Mucosa of gallbladder (tissue), 1 donor: ENCODE measurements at places on chromosomes 3 and 15. TPM values are rescaled to one million over a fixed set of nuclear protein-coding genes. Genes with fewer than 3 reads are reported as not detected.

Gene TM6SF1
- 7.2 TPM for total RNA-seq

Gene CCDC71
- total RNA-seq = 21.6 TPM

Gene CCRL2
- total RNA-seq = 9.1 TPM

DNA sequence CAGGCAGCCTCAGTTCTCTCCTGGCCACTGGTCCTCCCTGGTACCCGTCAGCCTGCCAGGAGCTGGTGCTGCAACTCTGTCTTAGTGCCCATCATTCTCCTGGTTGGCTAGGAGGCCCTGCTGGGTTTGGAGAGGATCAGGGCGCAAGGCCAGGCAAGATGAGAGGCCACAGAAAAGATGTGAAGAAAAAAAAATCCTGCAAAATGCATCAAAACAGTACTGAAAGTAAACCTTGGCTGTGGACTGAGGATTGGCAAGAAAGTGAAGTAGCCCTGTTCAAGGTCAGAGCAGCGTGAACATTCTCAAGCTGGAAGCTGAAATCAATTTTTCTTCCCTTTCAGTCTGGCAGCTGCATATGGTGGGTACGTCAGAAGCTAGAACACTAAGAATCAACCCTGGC lies 74.2 kb downstream of the GTF2E1 start:
- no peak for DNase-seq

GRCh38 chr3:29708884-29709283 lies 428.0 kb downstream of the RBMS3 start:
- no peak for DNase-seq

- DNase-seq = no peak
Observed at GRCh38 chr3:83096-83495, 113.5 kb upstream of the CHL1 start.

DNA sequence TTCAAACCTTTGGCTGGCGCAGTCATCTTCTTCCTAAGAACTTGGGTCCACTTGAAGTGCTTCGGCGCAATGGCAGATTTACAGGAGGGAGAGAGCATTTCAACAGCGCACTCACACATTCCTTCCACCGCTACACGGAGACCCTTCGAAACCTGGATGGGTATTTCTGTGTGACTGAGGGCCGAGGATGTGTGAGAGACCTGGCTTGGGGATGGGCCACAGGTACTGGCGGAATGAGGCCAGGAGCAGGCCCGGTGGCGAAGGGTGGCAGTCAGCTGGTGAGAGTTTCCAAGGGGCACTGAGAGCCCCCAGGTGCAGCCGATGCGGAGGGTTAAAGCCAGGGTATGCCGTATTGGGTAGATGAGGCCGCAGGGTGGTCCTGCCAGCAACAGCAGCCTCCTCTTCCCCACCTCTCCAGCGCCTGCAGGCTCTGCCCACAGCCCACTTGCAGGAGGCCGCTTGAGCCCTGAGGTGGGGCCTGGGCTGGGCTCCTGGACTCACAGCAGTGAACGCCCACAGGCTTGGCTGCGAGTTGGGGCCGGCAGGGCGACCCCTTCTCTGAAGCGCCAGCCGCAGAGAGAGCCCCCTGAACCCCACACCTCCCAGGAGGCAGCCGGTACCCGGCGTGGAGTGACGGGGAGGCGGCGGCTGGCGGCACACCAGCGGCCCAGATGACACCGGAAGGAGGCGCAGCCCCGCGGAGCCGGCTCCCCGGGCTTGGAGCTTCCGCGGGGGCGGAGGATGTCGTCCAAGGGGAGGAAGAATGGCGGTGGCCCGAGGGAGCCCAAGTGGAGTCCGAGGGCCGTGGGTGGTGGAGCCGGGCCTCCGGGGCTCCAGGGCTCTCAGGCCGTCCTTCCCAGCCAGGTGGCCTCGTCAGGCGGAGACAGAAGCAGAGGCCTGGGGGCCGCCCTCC lies 166.5 kb downstream of the NSMCE3 start:
- DNase-seq = no peak

DNA sequence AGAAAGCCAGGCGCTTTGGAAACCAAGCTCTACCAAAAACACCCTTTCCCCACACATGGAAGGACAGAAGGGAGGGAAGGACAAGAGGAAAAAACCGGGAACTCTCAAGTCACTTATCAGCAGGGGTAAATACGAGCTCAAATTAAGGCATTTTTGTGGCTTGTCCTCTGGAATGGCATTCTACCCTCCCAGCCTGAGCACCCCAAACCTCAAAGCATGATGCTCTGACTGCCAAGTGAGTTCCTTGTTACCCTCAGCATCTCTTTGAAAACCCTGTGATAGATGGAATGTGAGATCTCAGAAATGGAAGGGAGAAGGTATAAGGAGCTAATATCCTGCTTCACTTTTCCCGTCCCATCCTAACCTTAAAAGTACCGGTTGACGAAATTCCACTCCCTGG lies 8.1 kb upstream of the CSPG5 start:
- no peak for DNase-seq

DNA sequence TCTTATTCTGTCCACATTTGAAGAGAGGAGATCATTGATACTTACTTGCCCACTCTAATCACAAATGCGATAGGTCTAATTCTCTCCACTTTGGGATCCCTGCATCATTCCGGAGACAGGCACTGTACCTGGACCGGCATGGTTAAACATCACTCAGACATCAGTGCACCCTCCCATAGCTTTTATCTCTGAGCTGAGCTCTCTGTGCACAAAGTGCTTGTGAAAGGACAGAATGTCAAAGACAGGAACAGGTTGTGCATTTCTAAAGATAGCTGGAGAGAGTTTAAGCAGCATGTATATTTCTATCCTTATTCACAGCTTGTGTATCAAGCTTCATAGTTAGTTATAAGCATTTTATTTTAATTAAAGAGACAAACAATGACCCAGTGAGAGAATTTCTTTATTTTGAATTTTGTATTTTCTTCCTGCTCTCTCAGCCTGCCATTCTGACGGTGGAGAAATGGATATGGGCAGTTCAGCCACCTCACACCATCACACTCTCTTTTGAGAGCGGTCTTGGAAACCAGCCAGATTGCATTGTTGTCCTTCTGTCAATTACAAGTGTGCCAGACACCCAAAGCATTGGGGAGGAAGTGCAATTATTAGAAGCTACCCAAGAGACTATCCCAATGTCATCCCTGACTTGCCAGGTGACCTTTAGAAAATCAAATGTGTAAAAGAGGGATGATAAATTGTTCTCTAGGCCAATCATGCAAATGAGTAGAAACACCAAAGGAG lies 65.2 kb upstream of the CHL1 start:
- DNase-seq = no peak
